EL (cell line): ENCODE measurements at places on chromosomes 6 and 20.
A peak's percentile ranks its signal among the peaks of the same experiment; 100 is the strongest.

- peak; percentile 74 for DNase-seq
These were observed 627.3 kb downstream of the UTRN start for GRCh38 chr6:144912474-144912873.

GRCh38 chr6:118913161-118913560, 19.2 kb downstream of the ASF1A start:
- DNase-seq = no peak

DNA sequence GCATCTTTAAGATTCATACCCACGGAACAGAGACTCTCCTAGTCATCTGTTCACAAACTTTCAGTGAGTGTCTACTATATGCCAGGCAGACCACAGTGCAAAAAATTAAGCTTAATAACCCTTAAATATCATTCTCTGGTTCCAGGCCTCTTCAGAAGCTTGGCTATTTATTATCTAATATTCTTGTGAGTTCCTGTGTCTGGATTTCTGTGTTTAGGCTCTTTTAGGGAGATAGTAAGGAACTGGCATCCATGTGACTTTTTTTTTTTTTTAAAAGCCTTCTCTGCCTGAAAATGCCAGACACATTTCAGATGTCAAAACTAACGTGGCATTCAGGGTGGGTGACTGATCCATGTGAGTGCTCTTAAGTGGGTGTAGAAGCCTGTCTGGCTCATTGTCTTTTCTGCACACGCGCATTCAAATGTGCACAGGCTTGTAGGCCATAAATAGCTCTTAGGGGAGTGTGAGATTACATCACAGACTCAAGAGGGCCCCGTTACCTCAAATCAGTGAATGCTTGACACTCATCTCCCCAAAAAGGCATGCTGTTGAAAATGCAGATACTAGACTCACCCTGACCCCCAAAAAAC, 141.9 kb downstream of the GMPR start:
- no peak for DNase-seq

DNA sequence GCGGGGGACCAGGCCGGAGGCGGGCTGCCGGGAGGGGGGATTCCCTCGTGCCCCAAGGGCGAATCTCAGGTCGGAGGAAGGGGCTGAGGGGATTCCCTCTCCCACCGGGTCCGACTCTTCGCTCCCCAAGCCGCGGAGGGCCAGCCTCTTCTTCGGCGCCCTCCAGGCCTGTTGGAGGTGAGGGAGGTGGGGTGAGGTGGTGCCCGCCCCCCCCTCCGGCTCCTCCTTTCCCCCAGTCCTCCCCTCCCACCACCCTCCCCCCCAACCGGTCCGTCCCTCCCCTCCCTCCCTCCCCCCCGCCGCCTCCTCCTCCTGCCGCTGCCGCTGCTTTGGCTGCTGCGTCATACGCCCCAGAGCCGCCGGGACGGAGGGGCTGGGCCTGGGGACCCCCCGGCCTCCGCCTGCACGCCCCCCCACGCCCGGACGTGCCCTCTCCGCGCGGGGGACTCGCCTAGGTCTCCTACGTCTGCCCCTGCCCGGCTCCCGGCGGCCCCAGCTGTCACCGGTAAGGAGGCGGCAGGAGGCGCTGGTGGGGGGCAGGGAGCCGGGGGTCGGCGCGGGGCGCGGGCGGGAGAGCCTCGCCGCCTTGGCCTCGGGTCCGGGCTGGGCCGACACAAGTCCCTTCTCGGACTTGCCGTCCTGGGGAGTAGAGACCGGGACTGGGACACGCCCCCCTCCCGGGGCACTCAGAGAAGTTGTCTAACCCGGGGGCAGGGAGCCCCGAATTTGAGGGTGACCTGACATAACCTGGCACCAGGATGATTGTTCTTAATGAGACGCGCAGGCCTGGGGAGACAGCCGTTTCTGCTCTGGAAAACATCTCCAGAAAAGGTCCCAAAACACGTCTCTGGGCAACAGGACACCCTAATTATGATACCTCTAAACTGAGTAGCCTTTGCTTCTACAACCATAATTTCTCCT, at the start of gene PHF1:
Gene PHF1 (plus strand): TSS at position 304 of the 921 bp plus-strand sequence. CDS start 1,250 bp downstream, outside the sequence.
- peak; percentile 85 for DNase-seq

DNA sequence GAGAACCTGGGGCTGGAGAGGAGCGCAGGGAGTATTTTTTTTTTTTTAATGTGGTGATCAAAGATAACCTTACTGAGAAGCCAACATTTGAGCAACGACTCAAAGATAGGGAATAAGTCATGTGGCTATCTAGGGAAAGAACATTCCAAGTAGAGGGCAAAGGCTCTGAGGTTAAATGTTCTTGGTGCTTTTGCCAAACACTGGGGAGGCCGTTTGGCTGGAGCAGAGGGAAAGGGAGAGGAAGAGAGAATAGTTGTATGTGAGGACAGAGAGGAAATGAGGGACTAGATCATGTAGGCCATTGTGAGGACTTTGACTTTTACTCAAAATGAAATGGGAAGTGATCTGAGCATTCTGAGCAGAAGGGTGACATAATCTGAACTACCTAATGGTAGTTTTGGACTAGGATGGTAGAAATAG, 27.8 kb downstream of the ACSS2 start:
- no peak for DNase-seq

- DNase-seq = peak; percentile 44
These were observed 9.4 kb downstream of the ADTRP start for GRCh38 chr6:11769244-11769643.

- DNase-seq = no peak
These were observed 588.2 kb upstream of the NRSN1 start for GRCh38 chr6:23537828-23538227.

GRCh38 chr6:142026471-142026870, 106.3 kb upstream of the GJE1 start:
- DNase-seq = no peak

GRCh38 chr6:13846841-13847240, 32.5 kb upstream of the MCUR1 start:
- DNase-seq = no peak

GRCh38 chr20:49853640-49854039, 41.0 kb downstream of the SLC9A8 start:
- peak; percentile 68 for DNase-seq

- DNase-seq = peak; percentile 87
These were observed 245.0 kb downstream of the ARID1B start for GRCh38 chr6:157021993-157022740.

- no peak for DNase-seq
These were observed 217.0 kb downstream of the DLL1 start for GRCh38 chr6:170073846-170074245.

GRCh38 chr6:22447249-22448196, 121.8 kb upstream of the HDGFL1 start:
- DNase-seq = no peak

DNA sequence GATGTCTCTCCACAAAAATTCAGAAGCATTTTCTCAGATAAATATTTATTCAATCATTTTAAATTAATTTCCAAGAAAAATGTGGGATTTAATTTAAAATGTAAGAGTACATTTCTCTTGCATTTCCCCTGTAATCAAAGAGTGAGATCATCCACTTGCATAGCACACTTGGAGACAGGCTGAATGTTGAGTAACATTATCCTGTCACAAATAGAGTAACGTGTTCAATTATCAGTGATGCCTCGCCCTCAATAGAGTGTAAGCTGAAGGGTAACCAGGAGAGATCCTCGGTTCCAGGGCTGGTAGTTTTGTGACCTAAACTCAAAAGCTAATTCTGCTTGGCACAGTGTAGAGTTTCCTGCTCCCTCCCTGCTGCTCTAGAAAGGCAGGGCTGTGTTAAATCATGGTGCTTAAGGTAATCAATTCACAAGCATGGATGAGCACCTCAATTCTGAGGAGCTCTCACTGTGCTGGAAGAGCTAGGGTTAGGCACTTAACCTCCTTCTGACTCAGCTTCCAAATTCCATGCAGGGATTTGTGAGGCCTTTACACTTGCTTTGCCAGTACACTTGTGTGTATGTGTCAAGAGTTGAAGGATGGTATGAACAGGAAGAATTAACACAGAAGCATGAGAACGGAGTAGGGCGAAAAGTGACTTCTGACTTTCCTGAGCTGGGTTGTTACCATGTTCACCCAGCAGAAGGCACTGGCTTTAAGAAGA, 56.6 kb downstream of the MMUT start:
- DNase-seq = no peak

GRCh38 chr6:1626481-1626880, 16.8 kb downstream of the FOXC1 start:
- no peak for DNase-seq

- peak; percentile 26 for DNase-seq
These were observed 33.6 kb downstream of the VGLL2 start for GRCh38 chr6:117298941-117299340.

GRCh38 chr6:148140772-148141557, 201.7 kb upstream of the SASH1 start:
- DNase-seq = peak; percentile 31

DNA sequence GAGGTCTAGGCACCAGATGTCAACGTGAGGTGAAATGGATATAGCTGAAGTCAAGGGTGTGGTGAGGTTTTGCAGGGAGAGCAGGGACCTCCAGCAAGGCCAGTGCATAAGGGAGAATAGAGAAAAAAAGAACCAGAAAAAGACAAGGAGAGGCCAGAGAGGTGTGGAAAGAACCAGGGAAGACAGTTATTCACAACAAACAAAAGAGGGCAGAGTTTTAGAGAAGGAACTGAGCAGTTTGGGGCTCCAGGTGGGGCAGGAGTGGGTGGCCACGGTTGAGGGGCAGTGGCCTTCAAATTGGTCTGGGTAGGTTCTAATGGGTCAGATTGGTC, 11.6 kb upstream of the NQO2 start:
- no peak for DNase-seq

DNA sequence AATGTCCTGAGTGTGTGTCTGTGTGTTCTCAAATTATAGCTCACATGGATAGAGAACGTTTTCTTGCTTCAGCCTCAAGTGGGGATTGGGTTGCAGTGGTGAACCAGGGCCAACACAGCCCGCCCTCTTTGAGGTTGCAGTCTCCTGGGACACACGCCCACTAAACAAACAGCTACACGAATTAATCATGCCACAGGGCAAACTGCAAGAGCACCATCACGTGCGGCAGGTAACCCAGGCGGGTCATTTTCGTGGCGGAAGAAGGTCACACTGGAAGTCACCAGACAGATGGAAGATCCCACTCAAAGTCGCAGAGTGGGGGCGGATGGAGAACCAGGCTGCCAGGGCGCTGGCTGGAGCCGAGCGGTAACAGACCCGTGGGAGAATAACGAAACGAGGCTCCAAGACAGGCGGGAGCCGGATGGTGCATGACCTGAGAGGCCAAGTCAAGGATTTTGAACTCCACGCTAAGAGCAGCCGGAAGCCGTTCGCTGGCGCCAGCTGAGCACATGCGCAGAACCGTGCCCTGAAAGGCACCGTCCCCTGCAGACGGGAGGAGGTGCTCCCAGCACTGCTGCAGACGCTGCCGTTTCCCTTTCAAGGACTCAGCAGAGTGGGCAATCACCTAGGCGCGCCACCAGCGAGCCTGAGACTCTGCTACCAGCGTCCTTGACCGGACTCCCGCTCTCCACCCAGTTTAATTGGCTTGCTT, 10.7 kb downstream of the DLL1 start:
- peak; percentile 61 for DNase-seq

GRCh38 chr6:126198631-126199030, 141.3 kb upstream of the CENPW start:
- DNase-seq = no peak

GRCh38 chr20:62655282-62656196, 13.2 kb downstream of the SLCO4A1 start:
- DNase-seq = no peak

DNA sequence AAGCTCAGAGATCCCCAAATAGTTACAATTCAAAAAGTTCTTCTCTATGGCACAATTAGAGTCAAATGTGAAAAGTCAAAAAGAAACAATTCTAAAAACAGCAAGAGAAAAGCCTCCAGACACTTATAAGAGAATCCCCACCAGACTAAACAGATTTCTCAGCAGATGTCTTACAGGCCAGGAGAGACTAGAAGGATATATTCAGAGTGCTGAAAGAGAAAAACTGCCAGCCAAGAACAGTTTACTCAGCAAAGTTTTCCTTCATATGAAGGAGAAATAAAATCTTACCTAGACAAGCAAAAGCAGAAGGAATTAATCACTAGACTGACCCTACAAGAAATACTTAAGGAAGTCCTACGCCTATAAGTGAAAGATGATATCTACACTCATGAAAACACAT, 176.1 kb upstream of the OPRM1 start:
- DNase-seq = no peak

DNA sequence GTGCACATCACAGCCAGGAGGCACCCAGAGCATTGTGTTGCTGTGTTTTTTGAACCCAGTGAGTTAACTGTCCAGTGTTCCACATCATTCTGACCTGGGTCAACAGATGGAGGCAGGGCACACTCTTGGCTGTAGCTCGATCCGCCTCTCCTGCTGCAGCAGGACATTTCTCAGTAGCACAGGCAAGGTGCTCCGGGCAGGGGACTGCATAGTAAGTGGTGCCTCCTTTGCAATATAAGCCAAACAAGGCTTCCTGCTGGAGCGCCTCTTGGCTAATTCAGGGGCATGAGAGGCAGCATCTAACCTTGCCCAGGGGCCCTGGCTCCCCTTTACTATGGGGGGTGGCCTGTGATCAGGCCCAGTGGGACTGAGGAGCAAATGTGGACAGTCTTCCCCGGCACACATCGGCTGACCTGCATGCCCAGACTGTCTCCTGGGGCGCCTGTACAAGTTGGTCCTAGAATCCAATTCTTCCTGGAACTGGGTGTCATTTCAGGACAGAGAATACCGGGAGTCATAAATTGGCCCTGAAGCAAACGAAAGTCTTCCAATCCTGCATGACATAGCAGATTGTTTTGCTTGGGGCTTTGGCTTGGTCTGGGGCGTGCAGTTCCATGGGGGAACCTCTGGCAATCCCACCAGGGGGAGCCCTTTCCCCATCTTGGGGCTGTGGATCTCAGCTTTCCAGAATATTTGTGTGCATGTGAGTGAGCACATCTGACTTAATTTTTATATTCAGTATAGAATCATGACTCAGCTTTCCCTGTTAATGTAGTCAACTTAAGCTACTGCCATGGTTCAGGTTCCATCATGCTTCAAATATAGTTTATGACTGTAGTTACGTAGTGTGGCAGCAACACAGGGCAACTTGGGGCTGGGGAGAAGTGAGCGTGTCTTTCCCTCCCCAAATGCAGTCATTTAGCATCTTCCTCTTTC, 56.0 kb upstream of the DDR1 start:
- DNase-seq = peak; percentile 87

- peak; percentile 8 for DNase-seq
These were observed 21.2 kb downstream of the THEMIS start for GRCh38 chr6:127879685-127880084.

- no peak for DNase-seq
These were observed 156.4 kb downstream of the MBOAT1 start for GRCh38 chr6:20055916-20056315.

GRCh38 chr6:132236744-132237143, 164.5 kb downstream of the MOXD1 start:
- DNase-seq = peak; percentile 63

DNA sequence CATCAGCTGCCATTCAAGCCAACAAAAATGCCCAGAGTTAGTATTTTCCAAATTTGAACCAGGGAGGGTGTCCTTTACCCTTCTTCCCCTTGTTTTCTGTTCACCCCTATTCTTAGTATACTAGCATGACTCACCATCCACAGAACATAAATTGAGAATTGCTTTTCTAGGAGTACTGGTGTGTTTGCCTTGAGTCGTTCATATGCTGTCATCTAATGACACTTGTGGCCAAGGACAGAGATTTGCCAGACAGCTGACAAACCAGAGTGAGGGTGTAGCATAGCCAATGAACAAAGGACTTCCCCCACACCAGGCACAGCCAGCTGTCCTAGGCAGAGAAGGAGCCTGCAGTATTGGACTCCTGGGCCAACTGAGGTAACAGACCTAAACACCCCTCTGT, 62.2 kb downstream of the FILIP1 start:
- DNase-seq = peak; percentile 28
